ENCODE measurements at places on chromosomes 12 and 14. TPM values are rescaled to one million over a fixed set of nuclear protein-coding genes. Genes with fewer than 3 reads are reported as not detected.

- DNase-seq = no peak
Measured at GRCh38 chr12:77031745-77032144, 33.6 kb downstream of the E2F7 start.

DNA sequence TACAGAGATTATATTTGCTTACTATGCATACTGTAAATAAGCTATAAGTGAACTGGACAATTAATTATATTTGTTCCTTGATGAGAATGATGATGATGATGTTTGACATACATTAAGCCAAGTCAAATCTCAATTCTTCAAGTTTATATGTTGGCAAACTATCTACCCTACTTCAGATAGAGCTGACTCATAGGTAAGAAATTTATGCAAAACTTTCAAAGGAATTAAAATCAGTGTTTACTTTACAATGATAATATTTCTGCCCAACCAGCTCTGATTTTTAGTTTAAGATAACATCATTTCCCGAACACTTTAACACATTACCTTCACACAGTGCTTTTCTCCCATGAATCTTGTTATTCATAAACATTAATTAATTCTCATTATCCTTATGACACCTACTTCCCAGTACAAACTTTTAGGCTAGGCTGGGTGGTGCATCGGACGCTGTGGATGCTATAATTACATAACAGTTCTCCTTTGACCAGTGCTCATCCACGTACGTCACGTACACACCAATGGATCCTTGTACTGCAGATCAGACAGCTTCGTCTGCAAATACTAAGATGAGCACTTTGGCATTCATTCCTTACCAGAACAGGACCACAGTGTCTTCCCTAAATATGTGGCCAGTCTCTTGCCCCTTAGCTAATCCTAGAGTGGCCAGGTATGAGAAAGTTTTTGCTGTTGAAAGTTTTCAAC, 18.3 kb downstream of the BMP4 start:
- DNase-seq = no peak

DNA sequence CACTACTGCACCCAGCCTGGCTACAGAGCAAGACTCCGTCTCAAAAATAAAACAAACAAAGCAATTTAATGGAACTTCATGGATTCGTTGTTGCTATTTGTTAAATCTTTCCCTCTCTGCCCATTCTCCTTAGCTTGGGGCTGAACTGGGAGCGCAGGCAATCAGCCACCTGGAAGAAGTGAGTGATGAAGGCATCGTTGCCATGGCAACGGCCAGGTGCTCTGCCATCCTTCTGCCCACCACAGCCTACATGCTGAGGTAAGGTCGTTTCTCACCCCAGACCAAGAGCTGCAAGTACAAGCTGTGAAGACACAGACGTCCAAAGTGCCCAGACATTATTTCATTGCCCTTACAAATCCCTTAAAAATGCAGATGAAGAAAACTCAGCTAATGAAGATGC, 19.1 kb downstream of the AMDHD1 start:
- no peak for DNase-seq

- no peak for DNase-seq
Measured at GRCh38 chr12:87812681-87813080, 216.5 kb downstream of the C12orf50 start.

GRCh38 chr12:2680676-2681039, 114.1 kb upstream of the FKBP4 start:
- no peak for DNase-seq

- DNase-seq = no peak
Measured at GRCh38 chr12:55172686-55173085, 46.5 kb downstream of the OR9K2 start.

GRCh38 chr14:52961060-52961639, 10.3 kb upstream of the FERMT2 start:
- no peak for DNase-seq

- no peak for DNase-seq
Measured at GRCh38 chr12:123912415-123913380, 59.9 kb downstream of the CCDC92 start.

The LPAR5 gene
- 6.8 TPM for total RNA-seq

The RPS6KL1 gene
- total RNA-seq = 9.4 TPM

The PRIMA1 gene
- 2.3 TPM for total RNA-seq
